ENCODE measurements at places on chromosomes 5 and 9.

DNA sequence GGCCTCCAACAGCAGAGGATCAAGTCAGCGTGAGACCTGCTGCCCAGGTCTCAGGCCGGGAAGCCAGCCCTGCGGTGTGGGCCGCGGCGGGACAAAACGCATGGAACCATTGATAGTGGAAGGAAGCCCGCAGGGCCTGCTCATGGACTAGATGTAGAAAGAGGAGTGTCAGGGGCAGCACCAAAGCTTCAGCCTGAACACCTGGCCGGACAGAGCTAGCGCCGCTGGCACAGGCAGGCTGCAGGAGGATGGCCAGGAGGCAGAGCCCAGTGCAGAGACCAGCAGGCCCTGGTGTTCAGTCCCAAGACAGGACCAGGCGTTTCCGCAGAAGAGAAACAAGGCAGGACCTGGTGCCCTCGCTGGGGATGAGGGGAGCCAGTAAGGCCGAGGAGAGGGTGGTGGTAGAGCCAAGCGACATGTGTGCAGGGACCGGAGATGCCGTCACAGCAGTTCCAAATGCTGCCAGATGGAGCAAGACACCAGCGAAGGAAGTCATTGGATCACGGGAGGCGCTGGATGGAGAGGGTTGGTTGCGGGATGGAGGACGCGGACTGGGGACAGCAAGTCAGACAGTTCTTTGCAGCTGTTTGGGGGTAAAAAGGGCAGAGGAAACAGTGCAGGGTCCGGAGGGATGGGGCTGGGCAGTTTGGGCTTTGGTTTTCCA is 42.1 kb upstream of the OLFM1 start:
- DNase-seq: no peak

- no peak for DNase-seq
Measured at GRCh38 chr5:1168796-1169195, 32.6 kb upstream of the SLC6A19 start.

DNA sequence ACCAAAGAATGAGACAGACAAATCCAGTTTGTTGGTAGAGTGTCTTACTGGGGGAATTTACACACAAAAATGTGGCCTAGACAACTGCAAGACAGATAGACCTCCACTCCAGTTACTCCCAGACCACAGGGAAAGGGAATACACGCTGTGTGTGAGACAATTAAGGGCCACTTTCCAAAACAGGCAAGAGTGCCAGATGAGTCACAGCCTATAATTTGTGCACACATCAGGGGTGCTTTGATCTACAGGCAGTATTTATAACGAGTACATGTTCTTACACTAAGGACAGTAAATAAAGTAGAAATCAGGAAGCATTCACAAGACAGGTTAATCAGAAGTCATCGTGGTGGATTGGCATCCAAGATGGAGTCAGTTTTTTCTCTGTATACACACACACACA is 114.8 kb downstream of the ZNF622 start:
- DNase-seq: no peak

DNA sequence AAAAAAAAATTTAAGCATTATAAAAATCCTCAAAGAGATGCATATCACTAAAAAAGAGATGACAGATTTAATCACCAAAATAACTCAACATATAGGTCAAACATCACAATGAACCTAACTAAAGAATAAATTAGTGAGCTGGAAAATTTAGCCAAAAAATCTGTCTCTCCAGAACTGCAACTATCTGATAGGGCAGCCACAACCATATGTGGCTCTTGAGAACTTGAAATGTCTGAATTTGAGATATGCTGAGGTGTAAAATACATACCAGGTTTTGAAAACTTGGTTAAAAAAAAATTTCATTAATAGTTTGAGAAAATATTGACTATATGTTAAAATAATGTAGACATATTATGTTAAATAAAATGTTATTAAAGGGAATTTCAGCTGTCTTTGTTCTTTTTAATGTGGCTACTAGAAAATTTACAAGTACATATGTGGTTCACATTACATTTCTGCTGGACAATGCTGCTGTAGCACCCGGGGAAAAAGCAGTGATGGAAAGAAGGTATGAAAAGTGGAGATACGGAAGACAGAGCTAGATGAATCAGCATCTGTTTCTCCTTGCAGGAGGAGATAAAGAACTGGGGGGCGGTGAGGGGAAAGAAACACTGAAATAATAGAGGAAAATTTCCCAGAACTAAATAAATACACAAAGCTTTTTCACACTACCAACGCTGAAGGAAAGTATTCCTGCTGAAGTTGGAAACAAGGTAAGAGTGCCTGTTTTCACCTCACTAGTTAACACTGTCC is 66.1 kb downstream of the DCP2 start:
- DNase-seq: no peak

DNA sequence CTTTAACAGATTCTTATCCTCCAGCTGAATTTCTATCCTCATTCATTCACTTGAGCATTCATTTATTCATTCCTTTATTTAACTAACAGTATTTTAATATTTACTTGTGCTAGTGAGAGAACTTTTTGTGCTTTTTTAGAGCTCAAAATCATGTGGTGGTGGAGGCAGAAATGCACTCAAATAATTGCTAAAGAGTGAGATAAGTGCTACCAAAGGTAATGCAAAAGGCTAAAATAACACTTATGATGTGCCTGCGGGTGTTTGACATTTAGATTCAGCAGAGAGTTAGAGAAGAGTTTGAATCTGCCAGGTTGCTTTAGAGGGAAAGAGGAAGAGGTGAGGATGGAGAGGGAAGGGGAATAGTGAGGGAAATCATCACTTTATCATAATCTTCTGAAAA is 431.5 kb upstream of the EDIL3 start:
- no peak for DNase-seq

- DNase-seq: no peak
Measured at GRCh38 chr9:129703667-129704355, 38.4 kb downstream of the PRRX2 start.

DNA sequence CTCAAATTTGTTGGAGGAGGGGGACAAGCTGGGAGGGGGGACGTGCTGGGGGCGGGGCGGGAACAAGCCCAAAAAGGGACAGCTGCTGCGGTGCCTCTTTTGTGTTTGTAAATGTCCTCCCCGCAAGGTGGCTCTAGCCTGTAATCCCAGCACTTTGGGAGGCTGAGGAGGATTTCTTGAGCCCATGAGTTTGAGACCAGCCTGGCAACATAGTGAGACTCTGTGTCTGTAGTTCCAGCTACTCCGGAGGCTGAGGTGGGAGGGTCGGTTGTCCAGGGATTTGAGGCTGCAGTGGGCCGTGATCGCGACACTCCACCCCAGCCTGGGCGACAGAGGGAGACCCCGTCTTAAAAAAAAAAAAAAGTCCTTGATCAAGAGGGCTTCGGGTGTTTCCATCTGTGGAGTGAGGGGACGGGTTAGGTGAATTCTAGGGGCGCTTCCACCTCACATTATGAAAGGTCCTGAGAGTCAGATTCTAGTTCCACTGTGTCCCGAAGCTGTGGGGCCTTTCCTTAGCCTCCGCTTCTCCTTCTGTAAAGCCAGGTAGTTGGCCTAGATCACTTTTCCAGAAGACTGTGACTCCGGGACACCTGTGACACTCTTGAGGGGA is 779 bp upstream of the CTNNA1 start:
- DNase-seq: no peak

DNA sequence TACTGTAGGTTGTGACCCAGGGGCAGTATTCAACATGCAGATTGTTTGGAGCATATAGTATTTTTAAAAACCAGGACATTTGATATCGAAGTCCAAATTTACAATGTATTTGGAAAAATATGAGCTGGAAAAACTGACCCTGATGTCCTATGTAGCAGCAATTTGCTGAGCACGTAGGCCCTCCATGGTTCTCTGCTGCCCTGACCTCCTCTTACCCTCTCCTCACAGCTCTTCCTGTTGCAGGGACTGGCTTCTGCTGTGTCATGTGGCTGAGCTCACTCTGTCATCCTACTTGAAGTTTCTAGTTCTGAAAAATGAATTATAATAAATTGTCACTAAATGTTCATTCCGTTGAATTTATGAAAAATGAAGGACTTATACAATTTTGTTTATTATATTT is 4.1 kb upstream of the ASPN start:
- no peak for DNase-seq

GRCh38 chr5:71836084-71836483 is 117.0 kb downstream of the CARTPT start:
- no peak for DNase-seq

GRCh38 chr9:118963674-118964073 is 405.6 kb downstream of the BRINP1 start:
- no peak for DNase-seq

DNA sequence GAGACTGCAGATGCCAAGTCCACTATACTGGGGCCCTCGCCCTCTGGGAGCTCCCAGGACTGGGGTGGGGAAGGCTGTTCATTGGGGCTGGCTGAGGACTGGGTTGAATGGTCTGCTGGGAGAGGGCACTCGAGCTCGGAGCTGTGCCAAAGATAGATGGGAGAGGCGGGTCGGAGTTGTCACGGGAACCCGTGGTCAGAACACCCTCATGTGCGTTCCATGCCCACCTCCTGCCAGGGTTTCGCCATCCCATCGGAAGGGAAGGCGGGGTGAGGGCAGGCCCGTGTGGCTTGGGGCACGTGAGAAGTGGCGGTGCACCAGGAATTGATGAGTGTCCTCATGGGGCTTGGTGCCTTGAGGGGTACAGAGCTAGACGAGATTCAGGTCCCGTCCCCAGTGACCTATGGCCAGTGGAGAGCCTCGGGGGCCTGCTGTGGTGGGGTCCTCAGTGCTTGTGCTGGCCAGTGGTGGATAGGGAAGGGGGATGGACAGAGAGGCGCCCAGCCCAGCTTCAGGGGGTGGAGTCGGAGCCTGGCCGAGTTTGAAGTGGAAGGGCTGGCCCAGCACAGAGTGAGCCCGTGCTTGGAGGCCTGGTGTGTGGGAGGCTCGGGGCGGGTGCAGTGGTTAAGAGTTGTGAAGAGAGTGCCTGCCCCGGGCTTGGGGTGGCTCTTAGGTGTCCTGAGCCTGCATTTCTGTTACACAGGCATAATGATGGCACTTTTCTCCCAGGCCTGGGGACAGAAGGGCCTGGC is 4.3 kb downstream of the CACFD1 start:
- DNase-seq: no peak

GRCh38 chr9:75471549-75472114 is 383.3 kb downstream of the OSTF1 start:
- no peak for DNase-seq

DNA sequence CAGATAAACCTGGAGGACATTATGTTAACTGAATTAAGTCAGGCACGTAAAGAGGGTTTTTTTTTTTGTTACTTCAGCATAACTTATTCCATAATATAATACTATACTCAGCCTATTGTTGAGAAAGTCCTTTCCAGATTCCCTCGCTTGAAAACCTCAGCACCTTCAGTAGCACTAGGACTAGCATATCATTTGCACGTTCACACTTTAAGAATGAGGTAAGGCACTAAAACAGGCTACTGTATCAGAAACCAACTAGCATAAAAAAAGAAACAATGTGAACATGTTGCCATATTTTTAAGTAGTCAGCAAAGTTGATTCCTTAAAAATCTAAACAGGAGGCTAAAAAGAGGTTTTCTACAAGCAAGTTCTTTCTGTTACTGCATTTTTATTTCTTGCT is 504.0 kb downstream of the PTPRD start:
- no peak for DNase-seq

DNA sequence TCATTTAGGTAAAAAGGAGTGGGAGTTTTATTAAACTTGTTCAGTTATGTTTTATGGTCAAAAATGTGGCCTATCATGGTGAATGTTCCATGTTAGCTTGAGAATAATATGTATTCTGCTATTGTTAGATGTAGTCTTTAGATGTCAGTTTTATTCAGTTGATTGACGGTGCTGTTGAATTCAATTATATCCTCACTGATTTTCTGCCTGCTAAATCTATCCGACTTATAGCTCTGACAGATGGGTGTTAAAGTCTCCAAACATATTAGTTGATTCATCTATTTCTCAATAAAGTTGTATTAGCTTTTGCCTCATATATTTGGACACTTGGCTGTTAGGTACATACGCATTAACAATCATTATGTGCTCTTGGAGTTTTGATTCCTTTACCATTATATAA is 49.0 kb upstream of the ALDH1A1 start:
- DNase-seq: no peak

DNA sequence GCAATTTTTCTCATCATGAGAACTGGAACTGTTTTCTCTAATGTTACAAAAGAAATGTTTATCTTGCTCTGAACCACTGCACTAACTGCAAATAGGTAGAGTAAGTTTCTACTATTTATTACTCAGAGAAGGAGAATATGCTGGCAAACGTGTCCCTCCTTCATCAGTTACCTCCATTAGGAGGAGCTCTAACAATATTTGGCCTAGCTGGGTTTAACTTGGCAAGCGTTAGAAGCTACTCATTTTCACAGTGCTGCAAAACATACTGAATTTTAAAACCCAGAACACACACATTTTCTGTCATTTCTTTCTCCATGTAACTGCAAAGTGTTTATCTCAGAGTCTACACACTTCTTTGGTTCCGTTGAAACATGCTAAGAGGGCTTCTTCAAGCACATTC is 101.0 kb upstream of the GABRG2 start:
- DNase-seq: no peak

DNA sequence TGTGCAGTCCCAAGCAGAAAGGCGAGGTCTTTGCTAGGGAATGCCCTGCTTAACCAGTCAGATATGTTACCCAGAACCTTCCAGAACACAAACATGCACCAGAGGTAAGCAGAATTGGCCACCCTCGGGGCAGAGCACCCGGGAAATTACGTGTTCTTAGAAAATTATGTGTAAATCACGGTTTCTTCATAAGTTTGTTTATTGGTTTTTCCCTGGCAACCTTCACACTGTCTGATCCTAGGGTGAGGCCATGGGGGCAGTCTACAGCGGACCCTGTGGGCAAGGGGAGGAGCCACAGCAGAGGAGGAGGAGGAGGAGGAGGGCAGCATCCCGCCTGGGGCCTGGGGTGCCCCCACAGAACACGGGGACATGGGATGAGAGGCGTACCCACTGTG is 31.4 kb downstream of the RXRA start:
- DNase-seq: no peak

DNA sequence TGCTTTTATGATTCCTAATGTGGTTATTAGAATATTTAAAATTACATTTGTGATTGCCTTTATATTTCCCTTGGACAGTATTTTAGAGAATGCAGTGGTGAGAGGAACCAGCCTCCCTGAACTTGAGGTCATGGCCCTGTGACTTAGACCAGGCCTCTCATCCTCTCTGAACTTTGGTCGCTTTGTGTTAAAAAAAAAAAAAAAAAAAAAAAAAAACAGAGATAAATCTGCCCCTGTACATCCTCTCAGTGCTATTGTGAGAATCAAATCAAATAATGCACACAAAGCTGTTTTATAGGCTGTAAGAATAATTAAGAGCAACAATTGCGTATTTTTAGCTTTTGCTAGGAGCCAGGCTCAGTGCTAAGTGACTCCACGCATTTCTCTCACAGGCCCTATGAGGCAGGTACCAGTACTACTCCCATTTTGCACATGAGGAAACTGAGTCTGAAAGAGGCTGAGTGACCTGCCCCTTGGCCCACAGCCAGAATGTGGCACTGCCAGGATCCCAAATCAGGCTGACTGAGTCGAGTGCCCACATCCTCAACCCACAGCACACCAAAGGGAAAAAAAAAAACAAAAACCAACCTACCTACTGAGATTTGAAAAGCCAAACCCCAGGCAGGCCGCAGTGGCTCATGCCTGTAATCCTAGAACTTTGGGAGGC is 110.3 kb upstream of the LARP1 start:
- DNase-seq: no peak
